ENCODE measurements at places on chromosomes 3 and 15.

- DNase-seq, result no peak
These were observed 57.9 kb upstream of the RNU6-1 start for GRCh38 chr15:67897646-67898339.

DNA sequence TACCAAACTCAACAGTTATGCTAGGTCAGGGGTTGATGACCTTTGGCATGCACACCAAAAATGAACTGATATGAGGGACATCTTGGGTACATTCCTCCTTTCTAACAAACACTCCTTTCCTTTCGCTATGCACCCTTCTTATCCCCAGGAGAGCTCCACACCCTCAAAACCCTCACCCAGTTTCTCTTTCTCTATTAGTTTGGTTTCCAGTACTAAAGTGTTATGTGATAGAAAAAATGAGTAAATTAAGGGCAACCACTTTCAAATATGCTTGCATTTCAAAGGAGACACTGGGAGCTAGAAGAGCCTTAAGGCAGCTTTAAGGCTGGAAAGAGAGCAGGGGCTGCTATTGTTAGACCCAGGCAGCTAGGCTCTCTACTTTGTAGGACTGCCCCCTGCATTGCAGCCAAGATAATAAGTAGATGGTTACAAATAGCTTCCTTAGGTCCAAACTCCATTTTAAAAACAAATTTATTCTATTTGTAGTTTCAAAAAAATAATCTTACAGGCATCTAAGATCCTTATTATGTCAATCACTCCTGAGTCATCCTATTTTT lies 244.3 kb downstream of the ZIC1 start:
- no peak for DNase-seq

DNA sequence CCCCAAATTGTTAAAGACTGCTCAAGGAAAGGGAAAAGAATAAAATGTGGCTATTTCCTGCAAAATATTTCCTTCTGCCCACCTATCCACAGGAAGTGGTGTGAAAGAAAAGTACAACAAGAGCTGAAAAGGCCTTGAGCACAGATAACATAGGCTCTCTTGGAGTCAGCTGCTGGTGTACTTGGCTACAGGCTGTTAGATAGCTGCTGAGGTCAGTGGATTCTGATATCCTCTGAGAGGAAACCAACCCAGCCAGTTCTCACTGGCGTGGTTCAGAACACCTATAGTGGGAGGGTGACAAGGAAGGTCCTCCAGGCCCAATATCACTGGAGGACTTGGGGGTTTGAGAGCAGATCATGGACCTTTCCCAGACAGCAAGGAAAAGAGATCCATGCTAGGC lies 124.4 kb upstream of the GAP43 start:
- DNase-seq, result no peak

GRCh38 chr15:26314577-26314976 lies 451.4 kb upstream of the ATP10A start:
- DNase-seq, result no peak

DNA sequence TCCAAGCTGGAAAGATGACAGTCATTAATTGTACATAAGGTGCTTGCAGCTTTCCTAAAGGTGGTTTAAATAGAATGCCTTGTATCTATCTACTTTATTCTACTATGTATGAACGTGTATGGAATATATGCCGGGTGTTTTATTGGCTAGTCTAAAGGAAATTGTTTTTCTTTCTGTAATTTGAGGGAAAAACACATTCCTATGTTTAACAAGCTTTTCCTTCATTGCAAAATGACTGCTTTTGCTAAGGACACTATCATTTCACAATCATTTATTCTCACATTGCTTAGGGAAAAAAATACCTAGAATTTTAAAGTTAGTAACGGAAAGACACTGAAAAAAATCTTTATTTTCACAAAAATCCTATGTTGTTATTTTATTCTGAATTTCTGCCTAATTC lies 141.7 kb downstream of the WDR76 start:
- DNase-seq, result no peak

- DNase-seq, result no peak
These were observed 62.2 kb upstream of the MCF2L2 start for GRCh38 chr3:183490653-183491052.

DNA sequence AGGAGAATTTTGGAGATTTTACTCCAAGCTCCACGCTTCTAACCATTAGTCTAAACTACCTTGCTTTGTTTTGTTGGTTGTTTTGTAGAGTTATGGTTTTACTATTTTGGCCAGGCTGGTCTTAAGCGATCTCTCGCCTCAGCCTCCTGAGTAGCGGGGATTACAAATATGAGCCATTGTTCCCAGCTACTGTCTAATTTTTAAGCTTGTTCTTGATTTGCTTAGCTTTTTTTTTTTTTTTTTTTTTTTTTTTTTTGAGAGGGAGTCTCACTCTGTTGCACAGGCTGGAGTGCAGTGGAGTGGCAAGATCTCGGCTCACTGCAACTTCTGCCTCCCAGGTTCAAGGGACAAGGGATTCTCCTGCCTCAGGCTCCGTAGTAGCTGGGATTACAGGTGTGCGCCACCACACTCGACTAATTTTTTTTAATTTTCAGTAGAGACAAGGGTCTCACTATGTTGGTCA lies 28.5 kb downstream of the EFCAB12 start:
- no peak for DNase-seq

DNA sequence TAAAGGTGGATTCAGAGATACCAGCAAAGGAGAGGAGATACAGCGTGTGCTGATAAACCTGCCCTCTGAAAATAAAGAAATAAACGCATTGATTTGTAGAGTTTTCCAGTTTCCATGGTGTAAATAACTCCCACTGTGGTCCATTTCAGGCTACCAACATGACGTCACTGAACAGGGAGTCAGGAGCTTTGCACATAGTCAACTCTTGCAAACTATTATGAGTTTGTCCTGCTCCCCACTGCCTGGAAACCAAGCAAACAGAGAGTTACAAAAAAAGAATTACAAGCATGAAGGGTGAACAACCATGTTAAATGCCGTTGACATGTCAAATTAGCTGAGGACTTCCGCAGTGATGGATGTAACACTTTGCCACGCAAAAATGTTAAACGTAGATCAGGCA lies 70.4 kb upstream of the GATA2 start:
- DNase-seq, result no peak

DNA sequence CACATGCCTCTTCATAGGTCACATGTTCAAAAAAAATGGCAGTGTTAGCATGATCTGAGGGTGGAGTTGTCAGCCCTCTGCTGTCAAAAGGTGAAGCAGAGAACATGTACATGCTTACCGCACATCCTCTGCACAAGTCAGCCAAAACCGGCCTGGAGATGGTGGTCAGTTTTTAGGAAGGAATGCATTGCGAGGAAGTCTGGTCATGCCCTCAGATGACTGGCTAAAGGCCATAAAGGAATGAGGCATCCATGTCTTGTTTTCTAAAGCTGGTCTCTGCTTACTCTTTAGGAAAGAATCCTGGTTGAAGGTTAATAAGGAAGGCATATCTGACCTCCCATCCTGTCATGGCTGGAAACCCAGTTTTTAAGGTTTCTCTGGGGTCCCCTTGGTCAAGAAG lies 292.0 kb upstream of the CCDC54 start:
- no peak for DNase-seq

GRCh38 chr3:166263460-166263859 lies 426.2 kb upstream of the BCHE start:
- DNase-seq, result no peak

Data from stimulated activated effector memory CD8-positive, alpha-beta T cell treated with anti-CD3 and anti-CD28 coated beads, Interleukin-12 subunit alpha, Interleukin-12 subunit beta, amount 100 ng/mL, for 72 hours (primary cell).